Activated T-cell treated with anti-CD3 and anti-CD28 coated beads, Interleukin-2, amount 50 U/mL, for 72 hours (primary cell): ENCODE measurements at places on chromosomes 6 and 20. TPM values are rescaled to one million over a fixed set of nuclear protein-coding genes. Genes with fewer than 3 reads are reported as not detected.

GRCh38 chr6:2959909-2960719, 11.3 kb downstream of the SERPINB6 start:
- no peak for DNase-seq

DNA sequence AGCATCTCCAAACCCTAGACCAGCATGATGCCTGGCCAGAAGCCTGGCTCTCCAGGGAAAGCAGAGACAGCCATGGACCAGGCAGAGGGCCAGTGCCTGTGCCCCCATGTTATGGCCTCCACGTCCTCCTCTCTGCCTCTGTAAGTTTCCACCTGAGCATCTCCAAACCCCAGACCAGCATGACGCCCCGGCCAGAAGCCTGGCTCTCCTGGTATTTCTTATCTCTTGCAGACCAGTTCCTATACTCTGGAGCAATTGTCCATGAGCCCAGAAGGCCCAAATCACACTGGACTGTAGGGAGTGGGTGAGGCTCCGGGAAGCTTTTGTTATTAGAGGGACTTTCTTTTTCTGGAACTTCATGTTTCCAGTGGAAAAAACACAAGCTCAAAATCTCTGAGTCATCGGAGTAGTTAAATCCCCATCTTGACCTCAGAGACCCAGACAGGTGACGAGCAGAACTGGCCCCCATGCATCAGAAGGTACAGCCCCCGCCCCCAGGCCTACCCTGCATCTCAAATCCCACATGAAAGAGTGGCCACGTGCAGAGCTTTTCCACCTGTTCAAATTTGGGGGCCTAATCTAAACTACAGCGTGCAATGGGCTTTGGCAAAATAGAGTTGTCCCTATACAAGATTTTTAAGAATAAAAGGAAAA, 110.2 kb upstream of the FOXQ1 start:
- no peak for DNase-seq

DNA sequence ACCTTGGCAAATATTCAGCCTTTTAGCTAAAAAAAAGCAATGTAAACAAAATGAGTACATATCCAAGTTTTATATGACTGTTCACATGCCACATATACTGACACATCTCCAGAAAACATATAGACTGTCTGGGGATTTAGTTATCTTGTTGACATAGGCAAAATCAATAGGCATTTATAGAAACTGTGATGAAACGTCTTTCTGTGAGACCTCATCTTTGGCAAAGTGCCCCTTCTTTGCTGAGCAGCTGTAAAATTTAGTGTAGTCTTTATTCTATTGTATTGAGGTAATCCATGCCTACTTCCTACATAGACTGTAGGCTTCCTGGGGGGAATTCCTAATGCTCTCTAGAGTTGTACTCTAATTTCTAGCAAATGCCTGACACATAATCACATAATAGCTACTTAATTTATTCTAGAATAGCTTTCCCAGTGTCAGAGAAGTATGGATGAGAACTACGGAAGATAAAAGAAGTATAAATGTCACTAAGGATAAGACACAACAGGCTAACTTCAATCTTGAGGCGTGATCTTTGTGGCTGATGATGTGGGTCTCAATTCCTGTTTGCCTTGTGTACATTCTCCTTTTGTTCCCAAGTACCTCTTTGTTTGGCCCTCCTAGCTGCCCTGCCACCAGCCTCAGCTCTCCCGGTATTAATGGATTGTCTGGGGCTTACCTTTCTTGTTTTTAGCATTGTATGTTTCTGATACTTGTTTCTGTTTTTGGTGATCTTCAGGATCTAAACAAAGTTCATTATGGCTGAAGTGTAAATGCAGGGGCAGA, 30.6 kb downstream of the PTCHD4 start:
- DNase-seq: no peak

DNA sequence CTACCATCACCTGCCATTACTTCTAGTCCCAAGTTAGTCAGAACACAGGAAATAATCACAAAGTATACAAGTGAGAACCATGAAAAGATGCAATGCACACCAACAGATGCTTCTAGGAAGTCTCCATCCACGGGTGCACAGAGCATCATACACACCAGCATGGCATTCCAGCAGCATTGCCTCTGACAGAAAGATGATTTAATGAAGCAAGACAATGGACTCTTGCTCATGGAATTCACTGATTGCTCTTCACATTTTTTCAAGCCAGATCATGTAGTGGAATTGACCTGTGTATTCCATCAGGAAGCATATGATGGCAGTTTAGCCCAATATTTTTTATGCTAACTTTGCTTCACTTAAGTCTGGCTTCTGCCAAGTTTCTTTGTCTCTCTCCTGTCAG, 406.3 kb upstream of the RGS17 start:
- no peak for DNase-seq

DNA sequence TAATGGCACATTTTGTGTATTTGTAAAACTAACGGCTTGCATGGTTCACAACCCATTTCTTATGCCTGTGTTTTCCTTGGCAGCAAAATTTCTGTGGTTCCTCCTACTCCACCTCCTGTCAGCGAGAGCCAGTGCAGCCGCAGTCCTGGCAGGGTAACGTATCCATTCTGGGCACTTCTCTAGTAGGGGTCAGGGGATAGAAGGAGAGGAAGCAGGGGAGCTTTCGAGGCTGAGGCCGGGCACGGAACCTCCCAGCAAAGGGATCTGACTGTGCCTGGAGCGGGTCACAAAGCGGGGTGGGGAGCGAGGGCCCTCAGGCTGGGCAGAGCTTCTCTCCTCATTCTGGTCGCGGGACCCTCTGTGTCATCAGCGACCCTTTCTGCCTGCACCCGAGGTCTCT, 58.4 kb downstream of the SYTL3 start:
- DNase-seq: no peak

GRCh38 chr6:145886228-145886956, 71.8 kb upstream of the FBXO30 start:
- no peak for DNase-seq

DNA sequence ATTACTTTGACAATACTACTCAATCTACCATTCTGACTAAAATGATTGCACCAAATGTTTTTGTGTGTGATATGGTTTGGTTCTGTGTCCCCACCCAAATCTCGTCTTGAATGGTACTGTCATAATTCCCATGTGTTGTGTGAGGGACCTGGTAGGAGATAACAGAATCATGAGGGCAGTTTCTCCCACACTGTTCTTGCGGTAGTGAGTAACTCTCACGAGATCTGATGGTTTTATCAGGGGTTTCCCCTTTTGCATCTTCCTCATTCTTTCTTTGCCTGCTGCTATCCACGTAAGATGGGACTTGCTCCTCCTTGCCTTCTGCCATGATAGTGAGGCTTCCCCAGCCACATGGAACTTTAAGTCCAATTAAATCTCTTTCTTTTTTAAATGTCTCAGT, 20.8 kb downstream of the SYCP2 start:
- DNase-seq: no peak

- no peak for DNase-seq
Measured at GRCh38 chr6:103280417-103280816, 1579.3 kb downstream of the HACE1 start.

GRCh38 chr6:103872233-103872632, 987.5 kb downstream of the HACE1 start:
- DNase-seq: no peak

- no peak for DNase-seq
Measured at GRCh38 chr6:162863821-162864220, 136.0 kb downstream of the PACRG start.

GRCh38 chr6:45822246-45822812, 193.3 kb downstream of the CLIC5 start:
- DNase-seq: peak; percentile 66

DNA sequence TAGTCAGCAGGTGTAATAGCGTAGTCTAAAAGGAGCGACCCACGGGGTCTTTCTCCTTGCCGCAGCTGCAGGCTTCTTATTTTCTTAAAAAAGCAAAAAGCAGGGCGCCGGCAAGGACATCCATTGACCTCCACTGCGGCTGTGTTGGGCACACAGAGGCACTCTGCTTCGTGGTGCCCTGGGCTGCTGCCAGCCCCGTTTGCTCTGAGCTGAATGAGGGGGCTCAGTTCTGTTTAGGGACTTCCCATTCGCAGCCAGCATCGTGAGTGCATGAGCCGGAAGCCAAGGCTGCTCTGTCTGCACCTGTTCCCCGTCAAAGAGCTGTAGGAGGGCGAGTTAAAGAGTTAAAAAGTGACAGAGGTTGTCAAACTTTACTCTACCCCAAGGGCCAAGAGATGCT, 1.7 kb upstream of the SLC22A2 start:
- DNase-seq: no peak

DNA sequence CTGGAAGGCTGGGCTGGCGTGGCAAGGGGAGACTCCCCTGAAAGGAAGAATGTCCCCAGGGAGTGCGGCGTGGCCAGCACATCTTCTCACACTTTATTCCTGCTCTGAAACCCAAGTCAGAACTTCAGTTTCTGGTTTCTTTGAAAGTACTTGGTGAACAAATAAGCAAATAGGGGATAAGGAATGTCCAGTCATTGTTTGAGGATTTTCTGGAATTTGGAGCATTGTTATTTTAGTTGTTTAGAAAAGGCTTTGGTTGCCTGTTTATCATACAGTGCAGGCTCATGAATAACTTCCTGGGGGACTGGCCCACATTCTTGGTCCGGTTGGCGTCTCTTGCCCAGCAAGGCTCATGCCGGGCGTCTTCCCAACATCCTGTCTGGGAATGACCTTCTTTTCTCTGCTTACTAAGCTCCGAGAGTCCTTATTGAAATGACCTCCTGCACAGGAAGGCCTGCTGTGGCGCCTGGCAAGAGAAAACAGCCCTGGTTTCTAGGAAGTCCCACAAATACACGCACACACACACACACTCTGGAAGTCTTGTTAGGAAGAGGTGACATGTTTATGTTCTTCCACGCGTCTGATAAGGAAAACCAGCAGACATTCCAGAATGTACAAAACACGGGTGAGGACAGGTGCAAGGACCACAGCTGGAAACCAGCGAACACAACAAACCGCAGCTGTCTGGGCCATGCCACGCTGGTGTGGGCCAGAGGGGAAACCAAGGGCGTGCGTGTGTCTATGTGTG, 71.9 kb downstream of the TMEM170B start:
- no peak for DNase-seq

- DNase-seq: no peak
Measured at GRCh38 chr20:39132093-39132492, 169.9 kb downstream of the DHX35 start.

GRCh38 chr20:38651562-38651961, 50.0 kb downstream of the ARHGAP40 start:
- no peak for DNase-seq

GRCh38 chr6:167933290-167933689, 64.2 kb upstream of the KIF25 start:
- DNase-seq: no peak

DNA sequence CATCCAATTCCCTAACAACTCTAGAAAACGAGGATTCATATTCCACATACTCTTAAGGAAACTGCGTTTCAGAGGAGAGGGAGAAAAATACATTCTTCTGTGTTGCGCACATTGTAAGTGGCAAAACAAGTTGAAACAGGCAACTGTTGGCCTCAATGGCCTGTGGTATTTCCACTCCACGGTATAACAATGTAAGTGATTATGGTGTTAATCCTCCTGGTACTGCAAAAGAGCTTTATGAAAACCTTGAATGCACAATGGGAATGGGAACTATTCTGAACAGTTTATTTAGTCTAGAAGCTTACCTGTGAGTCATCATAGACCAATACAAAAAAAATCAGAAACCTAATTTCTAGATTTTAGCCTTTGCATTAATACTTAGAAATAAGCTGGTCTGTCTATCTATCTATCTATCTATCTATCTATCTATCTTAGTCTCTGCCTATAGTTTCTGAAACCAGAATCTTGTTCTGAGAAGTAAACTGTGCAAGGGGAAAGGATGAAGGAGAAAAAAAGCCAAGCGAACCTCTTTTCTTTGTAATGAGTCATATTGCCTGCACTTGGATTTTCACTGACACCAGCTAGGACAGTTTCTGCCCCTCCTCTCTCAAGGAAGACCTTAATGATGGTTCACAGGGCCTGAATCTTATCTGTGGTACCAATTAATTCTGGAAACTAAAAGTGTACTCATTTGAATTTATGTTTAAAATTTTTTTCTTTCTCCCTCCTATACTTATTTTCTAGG, 101.5 kb downstream of the RNF144B start:
- DNase-seq: no peak

GRCh38 chr20:62586799-62587198, 55.5 kb upstream of the SLCO4A1 start:
- no peak for DNase-seq

- peak; percentile 36 for DNase-seq
Measured at GRCh38 chr20:48758206-48758820, 69.5 kb downstream of the PREX1 start.

DNA sequence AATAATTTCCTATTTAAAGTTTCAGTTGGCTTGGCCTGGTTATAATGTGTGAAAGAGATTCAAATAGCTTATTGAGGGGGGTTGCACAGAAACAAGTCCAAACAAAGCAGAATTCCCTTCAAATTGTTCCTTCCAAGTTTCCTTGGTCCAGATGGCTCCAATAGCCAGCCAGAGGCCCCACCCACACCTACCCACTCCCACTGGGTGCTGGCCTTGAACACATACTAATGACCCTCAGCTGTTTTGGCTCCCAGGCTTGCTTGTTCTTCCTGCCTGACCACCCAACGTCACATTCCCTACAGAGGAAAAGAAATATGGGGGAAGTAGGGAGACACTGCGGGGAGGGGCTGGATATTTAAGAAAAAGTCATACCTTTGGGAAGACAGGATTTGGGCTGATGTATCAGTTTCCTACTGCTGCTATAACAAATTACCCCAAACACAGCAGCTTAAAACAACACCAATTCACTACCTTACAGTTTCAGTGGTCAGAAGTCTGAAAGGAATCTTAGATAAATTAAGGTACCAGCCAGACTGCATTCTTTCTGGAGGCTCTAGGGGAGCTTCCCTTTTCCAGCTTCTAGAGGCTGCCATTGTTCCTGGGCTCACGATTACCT, 95.7 kb downstream of the COL21A1 start:
- DNase-seq: no peak

DNA sequence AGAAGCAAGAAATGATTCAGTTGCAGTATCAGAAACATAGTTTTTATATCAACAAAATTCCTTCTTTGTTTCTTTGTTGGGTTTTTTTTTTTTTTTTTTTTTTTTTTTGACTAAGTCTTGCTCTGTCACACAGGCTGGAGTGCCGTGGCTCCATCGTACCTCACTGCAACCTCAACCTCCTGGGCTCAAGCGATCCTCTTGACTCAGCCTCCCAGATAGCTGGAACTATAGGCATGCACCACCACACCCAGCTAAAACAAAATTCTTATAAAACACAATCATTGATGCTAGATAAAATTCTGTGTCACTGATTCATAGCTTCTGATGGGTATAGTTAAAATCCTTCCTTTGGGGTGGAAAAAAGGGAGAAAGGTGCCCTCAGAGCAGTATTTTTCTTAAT, 110.3 kb upstream of the TNFAIP3 start:
- DNase-seq: no peak

The ALDH5A1 gene
- total RNA-seq: 8.0 TPM

The KCNK17 gene
- not detected for total RNA-seq

The UTRN gene
- 76.4 TPM for total RNA-seq

The SLC24A3 gene
- total RNA-seq: 0.07 TPM

The TFEB gene
- total RNA-seq: 15.3 TPM

The SLC22A23 gene
- total RNA-seq: 2.0 TPM

The PGC gene
- total RNA-seq: not detected

The PROKR2 gene
- not detected for total RNA-seq

The ADTRP gene
- 71.6 TPM for total RNA-seq

The SMAP1 gene
- total RNA-seq: 28.9 TPM
